ENCODE measurements at places on chromosomes 11 and 22.

DNA sequence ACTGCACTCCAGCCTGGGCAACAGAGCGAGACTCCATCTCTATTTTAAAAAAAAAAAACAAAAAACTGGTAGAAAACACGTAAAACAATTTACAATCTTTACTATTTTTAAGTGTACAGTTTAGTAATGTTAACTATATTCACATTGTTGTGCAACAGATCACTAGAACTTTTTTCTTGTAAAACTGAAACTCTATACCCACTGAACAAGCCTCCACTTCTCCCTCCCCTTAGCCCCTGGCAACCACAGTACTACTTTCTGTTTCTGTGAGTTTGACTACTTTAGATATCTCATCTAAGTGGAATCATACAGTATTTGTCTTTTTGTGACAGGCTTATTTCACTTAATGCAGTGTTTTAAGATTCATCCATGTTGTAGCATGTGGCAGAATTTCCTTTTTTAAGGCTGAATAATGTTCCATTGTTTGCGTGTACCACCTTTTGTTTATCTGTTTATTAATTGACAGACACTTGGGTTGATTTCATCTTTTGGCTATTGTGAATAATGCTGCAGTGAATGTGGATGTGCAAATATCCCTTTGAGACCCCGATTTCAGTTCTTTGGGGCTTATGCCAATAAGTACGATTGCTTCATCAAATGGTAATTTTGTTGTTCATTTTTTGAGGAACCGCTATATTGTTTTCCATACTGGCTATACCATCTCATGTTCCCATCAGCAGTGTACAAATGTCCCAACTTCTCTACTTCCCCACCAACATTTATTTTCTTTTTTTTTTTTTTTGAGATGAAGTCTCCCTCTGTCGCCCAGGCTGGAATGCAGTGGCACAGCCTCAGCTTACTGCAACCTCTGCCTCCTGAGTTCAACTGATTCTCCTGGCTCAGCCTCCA lies 11.0 kb downstream of the DDB2 start:
- no peak for DNase-seq

DNA sequence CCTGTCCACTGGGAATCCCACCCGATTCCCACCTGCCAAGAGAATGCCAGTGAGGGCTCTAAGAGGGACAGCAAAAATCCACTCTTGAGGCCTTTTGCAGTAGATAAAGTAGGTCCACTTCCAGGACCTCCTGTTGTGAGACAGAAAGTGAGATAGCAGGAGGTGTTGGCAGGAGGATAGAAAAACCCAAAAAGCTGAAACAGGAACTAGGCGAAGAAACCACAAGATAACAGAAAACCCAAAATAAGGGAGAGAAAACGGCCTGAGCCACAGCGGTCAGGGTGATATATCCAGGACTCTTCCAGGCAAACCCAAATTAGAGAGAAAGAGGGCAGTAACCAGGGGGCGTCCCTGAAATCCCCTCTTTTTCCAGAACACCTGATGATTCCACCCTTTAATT lies 79.7 kb upstream of the LINC01488 start:
- no peak for DNase-seq

GRCh38 chr11:115502636-115503082 lies 1.6 kb downstream of the CADM1 start:
- no peak for DNase-seq

GRCh38 chr11:95346265-95346664 lies 115.3 kb upstream of the SESN3 start:
- no peak for DNase-seq

DNA sequence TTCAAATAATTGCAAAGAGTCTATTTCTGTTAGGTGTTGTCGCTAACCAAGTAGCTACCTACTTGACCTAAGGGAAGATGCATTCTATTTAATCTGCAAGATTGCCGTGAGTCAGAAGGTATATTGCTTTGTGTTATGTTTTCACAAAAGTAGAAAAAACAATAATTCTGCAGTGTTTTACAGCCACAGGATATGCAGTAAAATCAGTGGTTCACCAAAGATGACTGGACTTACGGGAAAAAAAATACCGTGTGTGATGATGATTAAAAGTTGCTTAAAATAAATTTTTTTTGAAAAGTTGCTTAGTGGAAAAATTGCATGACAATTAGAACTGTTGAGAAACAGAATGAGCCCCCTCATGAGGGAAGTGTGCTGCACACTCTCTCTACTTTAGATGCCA lies 209.1 kb downstream of the DDX10 start:
- no peak for DNase-seq

Data from ACHN (cell line).